AG09309 (cell line): ENCODE measurements at places on chromosomes 2 and 18.
A peak's percentile ranks its signal among the peaks of the same experiment; 100 is the strongest.

DNA sequence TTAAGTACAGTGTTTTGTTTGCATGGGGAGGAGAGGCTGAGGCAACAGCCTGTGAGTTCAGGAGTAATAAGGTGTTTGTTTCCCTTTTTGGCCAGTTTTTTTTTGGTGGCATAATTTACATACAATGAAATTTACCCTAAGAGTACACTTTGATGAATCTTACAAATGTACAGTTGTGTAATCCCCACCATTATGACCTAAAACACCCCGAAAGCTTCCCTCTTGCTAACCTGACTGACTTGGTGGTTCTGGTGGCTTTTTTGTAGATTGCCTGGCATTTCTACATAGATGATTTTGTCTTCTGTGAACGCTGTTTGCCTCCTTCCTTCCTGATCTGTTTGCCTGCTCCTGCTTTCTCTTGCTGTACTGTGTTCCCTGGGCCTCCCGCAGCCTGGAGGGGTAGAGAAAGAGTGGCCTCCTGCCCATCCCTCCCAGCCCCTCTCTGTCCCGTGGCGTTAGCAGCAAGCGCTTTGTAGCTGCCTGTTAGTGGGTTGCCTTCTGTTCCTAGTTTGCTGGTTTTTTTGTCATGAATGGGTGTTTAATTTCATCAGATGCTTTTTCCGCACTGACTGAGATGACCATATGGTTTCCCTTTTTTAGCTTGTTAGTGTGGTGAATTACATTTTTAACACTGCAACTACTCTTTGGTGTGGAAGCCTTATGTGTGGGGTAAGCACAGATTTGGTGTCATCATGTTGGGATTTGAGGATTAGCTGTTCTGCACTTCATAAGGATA, 32.1 kb downstream of the ASAP2 start:
- DNase-seq = no peak

DNA sequence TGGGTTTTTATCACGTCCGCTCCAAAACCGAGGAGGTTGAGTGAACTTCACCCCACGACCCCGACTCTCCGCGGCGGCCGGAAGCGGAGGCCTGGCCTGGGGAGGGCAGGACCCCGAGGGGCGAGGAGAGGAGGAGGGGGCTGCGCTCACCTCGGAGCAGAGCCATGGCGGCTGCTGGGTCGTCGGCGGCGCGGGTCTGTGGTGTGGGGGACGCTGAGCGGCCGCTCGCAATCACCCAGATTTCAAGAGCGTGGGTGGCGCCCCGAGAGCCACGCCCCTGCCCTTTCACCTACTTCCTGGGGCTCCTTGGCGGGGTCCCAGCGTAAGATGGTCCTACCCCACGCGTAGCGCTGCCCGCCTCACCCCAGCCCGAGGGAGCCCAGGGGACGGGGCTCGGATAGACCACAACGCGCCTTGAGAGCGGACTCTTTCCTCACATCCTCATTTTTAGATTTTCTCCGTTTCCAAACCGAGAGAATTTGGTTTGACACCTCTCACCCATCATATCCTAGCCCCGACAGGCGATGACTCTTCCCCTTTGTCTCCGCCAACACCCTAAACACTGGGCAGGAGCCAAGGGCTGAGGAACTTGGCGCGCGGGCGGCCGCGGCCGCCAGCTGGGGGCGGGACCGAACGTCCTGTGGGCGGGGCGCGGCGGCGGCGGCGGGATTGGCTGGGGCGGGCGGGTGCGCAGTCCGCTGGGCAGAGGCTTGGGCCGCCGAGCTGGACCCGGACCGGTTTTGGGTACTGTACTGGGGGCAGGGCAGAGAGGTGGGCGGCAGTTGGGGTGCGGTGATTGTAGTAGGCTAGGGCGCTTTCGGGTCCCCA, at the start of gene ACAA2:
ACAA2 (minus strand) TSS at position 215 of the 828 bp plus-strand sequence; CDS start at position 166, 49 bp downstream.
- DNase-seq = peak; percentile 52

DNA sequence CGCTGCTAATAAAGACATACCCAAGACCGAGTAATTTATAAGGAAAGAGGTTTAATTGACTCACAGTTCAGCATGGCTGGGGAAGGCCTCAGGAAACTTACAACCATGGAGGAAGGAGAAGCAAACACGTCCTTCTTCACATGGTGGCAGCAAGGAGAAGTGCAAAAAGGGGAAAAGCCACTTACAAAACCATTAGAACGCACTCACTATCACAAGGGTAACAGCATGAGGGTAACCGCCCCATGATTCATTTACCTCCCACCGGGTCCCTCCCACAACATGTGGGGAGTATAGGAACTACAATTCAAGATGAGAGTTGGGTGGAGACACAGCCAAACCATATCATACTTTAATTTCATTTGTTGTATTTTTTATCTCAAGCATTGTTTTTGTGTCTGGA, 67.5 kb downstream of the ATP9B start:
- DNase-seq = no peak

DNA sequence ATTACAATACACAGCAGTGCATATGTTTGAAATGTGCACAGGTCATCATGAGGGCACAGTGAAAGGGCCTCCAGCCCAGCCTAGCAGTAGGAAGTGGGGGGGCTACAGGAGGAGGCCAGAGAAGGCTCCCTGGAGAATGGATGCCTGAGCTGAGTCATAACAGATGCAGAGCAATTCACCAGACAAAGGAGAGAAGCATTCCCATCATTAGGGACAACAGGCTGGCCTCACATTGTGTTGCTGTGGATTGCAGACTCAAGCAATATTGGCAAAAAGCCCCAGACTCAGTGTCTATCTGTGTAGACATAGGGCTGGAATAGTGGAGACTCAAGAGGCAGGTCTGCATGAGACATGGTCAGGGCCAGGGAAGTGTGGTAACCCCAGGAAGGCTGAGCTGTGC, 329.9 kb downstream of the DLGAP1 start:
- DNase-seq = no peak

GRCh38 chr2:26941486-26941885, 29.0 kb upstream of the MAPRE3 start:
- DNase-seq = no peak
